Right ventricle myocardium superior (tissue), 1 donor: ENCODE measurements at places on chromosomes 12 and 14. TPM values are rescaled to one million over a fixed set of nuclear protein-coding genes. Genes with fewer than 3 reads are reported as not detected.

- no peak for DNase-seq
Observed at GRCh38 chr14:95256776-95257060, 63.0 kb downstream of the CLMN start.

- DNase-seq = no peak
Observed at GRCh38 chr12:112751844-112752243, 39.7 kb upstream of the RPH3A start.

Gene CELA1
- total RNA-seq = not detected

- DNase-seq = no peak
Observed at GRCh38 chr12:80422550-80422949, 21.5 kb upstream of the PTPRQ start.

GRCh38 chr12:11846488-11846887 is 197.0 kb downstream of the ETV6 start:
- no peak for DNase-seq

GRCh38 chr14:92258934-92259333 is 64.0 kb upstream of the SLC24A4 start:
- DNase-seq = no peak

Gene TMEM253
- 0.43 TPM for total RNA-seq

Gene ADGRD1
- 86.1 TPM for total RNA-seq

- DNase-seq = no peak
Observed at GRCh38 chr14:93430315-93431035, at the start of gene UNC79. Gene UNC79 (plus strand): TSS chr14:93430939. CDS start chr14:93431030, 91 bp downstream.

DNA sequence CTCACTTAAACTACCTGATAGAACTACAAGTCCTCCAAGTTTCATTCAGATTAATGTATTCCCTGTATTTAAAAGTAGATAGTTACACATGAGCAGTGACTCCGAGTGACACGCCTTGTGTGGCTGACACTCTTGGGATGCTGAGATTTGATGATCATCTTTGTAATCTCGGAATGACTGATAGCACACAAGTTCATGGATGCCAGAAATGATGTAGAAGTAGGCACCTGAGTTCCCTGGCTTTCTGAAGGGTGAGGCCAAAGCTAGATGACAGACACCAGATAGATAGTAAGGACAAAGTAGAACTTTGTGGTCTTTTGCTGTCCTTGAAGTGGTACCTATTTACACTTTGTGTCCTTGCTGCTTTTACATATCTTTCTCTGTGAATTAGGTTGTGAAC is 491.2 kb downstream of the PCNX1 start:
- no peak for DNase-seq

Gene DPPA3
- not detected for total RNA-seq

DNA sequence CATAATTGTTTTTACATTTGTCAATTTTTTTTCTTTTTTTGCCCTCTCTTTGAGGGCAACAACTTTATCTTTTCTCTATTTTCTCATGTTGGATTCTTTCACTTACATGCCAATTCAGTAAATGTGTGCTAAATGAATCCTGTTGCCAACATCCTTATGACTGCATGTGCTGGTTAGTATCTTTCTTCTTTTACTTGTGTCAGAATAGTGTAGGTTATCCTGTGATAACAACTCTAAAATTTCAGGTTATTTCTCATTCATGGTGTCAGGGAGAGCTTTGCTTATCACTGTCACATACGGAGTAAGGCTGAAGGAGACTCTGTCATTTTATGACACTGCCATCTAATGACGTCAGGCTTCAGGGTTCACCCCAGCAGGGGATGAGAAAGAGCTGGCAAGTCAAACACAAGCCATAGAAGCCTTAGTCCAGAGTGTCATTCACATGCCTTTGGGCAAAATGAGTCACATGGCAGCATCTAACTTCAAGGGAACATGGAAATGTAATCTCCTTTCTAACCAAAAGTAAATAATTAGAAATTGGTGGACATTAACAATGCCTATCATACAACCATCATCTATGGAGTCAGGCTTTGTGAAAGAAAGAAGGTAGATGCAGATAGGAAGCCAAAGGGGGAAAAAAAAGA is 242.5 kb upstream of the ATP2B1 start:
- DNase-seq = no peak

DNA sequence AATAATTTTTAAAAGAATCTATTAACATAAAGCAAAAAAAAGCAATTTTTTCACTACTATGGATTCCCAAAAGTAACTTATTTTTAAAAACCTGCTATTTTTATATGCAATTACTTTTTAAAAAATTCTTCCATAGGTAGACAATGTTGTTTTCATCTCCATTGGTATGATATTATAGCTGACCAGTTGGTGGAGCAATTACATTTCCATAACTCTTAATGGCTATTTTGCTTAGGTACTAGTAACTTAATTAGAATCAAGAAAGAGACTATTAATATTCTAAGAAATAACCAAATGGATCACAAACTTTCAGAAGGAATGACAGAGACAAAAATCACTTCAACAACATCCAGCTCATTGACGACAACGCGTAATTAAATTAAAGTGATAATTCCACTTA is 64.7 kb upstream of the PTCSC3 start:
- DNase-seq = no peak

Gene PCBP2
- 503 TPM for total RNA-seq

Gene KLRC1
- not detected for total RNA-seq

- no peak for DNase-seq
Observed at GRCh38 chr14:28879573-28879996, 113.0 kb downstream of the FOXG1 start.

DNA sequence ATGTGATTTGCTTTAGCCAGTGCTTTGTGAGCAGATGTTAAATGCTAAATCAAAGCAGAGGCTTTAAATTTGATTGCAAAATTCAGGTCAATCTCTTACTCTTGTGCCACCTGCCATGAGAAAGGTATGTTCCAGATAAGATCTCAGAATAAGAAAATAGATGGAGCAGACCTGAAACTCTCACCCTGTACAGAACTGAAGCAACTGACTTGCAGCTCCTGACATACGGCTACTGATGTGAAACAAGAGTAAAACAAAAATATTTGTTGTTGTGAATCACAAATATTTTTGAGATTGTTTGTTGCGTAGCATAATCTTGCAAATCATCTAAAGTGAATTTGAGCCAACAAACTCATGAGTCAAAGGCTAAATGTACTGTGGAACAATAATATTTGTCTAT is 3.5 kb upstream of the OSBPL8 start:
- DNase-seq = no peak

DNA sequence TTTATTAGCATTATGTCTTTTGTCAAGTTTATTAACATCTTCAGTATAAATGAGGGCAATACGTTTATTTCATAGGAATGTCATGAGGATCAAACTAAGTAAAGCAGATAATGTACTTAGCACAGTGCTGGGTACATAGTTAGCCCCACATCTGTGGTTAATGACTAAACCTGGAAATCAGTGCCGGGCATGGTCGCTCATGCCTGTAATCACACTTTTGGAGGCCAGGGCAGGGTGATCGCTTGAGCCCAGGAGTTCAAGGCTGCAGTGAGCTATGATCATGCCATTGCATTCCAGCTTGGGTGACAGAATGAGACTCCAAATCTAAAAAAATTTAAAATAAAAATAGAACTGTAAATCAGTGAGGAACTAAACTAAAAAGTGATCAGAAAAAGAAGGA is 44.8 kb upstream of the GUCY2C start:
- no peak for DNase-seq

GRCh38 chr12:104411826-104412641 is 44.7 kb upstream of the CHST11 start:
- DNase-seq = no peak

DNA sequence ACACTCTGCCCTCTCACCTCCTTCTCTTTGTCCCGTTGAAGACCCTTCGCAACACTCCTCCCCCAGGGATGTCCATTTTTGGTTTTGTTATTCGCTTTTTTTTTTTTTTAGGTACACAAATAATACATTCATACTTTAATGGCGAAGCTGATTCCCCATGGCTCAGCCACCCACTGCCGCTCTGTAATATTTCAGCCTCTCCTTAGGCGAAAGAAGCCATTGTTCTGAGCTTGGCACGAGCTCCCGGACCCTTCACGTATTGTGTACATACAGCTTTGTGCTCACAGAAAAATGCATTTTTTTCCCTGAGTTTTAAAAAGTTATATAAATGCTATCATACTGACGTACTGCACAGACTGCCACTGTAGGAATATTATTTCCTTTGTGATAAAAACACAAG is 115.0 kb downstream of the TMEM132C start:
- DNase-seq = no peak

GRCh38 chr12:26461776-26462175 is 266.4 kb downstream of the SSPN start:
- DNase-seq = no peak
